COR-L47 (cell line): ENCODE measurements at places on chromosomes 12 and 14.

DNA sequence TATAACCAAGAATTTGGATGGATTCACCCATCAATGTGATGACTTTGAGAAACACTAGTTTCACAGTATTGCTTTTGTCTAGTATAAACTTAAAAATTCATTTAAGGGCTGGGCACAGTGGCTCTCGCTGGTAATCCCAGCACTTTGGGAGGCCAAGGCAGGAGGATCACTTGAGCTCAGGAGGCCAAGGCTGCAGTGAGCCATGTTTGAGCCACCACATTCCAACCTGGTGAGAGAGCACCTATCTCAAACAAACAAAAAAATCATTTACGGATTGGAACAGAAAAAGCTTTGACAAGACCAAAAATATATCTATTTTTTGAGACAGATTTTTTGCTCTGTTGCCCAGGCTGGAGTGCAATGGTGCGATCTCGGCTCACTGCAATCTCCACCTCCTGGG lies 27.5 kb downstream of the GNS start:
- no peak for DNase-seq

GRCh38 chr14:63895510-63895909 lies 42.7 kb downstream of the SYNE2 start:
- no peak for DNase-seq

- DNase-seq, result no peak
Observed at GRCh38 chr12:75177997-75178396, 31.6 kb downstream of the KCNC2 start.

- no peak for DNase-seq
Observed at GRCh38 chr14:95034788-95035187, 122.5 kb downstream of the DICER1 start.
